CD4-positive, alpha-beta T cell (primary cell): ENCODE measurements at places on chromosomes 1 and 21.

DNA sequence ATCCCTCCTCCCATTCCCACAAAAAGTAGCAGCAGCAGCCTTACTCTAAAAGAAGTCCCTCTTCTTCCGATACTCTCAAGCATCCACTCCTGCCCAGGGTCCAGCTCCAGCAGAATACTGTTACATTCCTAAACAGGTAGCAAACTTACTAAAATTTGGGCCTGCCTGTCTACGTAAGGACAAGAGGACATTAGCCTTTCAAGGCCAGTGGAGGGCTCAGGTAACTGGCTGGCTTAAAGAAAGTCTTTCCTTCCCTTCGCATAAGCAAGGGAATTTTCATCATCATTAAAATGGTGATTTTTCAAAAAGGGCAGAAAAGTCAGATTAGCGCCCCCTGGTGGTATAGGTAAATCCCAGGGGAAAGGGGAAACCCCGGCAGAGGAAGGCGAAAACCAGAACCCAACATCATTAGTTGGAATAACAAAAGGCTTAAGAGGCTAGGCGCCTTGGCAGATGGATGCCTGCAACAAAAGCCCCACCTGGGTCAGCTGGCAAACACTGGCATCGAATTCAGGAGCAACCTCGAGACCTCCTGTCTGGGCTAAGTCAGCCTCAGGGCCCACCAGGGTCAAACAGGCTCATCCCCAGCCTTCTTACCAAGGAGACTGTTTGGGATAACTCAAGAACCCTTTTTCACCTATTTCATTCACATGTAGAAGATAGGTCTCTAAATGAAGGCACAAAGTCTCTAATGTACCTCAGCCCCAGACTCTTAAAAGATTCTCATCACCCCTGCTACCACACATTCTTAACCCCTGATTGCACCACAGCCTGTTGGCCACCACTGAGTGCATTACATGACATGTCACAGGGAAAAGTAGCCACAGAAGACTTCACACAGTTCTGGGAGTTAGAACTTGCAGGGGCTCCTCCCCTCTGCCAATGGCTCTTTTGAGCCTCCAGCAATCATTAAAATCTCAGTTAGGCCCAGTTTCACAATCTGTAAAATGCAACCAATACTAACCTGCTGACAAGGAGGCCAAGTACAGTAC is 36.7 kb downstream of the ERI3 start:
- DNase-seq, result no peak

GRCh38 chr1:48846441-48846840 is 69.8 kb upstream of the BEND5 start:
- DNase-seq, result no peak

DNA sequence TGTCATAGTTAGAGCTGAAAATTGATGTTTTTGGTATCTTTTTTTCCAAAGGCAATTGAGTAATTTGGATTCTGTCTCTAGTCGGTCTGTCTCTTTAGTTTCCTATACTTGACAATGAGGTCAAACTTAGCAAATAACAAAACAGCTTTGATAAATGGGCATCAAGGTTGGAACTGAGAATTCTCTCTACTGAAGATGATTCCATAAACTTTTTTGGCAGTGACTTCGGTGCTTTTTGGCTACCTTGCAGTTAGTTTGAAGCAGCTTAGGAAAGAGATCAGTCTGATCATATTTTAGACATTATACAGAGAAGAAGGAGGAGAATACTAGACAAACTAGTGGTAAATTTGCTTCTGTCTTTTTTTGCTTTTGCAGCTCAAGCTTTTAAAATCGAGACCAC is 559 bp downstream of the VCAM1 start:
- no peak for DNase-seq

- DNase-seq, result peak; percentile 24
Observed at GRCh38 chr1:52502789-52503188, 50.1 kb downstream of the TUT4 start.

DNA sequence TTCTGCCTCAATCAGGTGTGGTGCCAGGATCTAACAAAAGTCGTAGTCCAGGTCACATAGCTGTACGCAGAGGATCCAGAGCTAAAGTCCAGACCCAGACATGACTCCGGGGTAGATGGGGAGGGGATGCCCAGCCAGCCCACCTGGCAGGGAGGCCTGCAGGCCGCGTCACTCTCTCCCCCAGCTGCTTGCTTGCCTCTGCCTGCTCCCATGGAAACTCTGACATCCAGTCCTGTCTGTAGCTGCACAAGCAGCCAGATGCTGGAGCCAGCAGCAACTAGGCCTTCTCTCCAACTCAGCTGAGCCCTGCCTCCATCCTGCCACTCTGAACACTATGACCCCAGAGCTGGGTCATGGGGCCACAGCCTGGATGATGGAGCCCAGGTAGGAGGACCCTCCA is 8.1 kb downstream of the COL8A2 start:
- no peak for DNase-seq

GRCh38 chr1:204320382-204320804 is 39.3 kb downstream of the PLEKHA6 start:
- DNase-seq, result no peak

GRCh38 chr1:45501505-45501859 is 1.4 kb downstream of the MMACHC start:
- no peak for DNase-seq

GRCh38 chr1:111030590-111030989 is 66.9 kb upstream of the LRIF1 start:
- peak; percentile 79 for DNase-seq

DNA sequence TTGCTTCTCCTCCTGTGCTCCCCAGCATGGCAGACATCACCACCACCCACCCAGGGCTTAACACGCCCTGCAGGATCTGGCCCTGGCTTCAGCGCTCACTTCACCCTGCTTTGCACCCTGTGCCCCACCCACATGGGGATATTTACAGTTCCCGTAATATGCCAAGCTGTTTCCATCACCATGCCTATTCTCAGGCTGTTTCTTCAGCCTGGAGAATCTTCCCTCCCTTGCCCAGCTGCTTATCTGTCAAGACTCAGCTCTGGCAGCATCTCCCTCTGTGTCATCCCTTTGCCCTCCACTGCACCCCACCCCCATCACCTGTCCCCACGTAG is 3.6 kb upstream of the AHCYL1 start:
- no peak for DNase-seq

DNA sequence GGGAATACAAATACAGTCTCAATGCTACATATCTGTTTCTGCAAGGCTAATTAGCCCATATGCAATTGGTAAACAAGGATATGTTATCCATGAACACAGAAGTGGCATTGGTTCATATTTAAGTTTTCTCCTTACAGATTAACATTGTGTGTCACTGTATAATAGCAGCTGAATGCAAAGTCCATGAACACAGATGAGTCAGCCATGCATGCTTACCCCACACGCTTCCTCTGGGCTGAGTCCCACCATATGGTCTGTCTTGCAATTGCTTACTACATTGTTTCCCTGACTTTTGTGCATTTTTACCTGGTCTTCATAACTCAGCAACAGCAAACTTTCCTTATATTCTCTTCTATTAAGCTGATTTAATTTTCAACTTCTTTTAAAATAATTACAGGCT is 41.5 kb upstream of the TSNAX start:
- DNase-seq, result no peak

DNA sequence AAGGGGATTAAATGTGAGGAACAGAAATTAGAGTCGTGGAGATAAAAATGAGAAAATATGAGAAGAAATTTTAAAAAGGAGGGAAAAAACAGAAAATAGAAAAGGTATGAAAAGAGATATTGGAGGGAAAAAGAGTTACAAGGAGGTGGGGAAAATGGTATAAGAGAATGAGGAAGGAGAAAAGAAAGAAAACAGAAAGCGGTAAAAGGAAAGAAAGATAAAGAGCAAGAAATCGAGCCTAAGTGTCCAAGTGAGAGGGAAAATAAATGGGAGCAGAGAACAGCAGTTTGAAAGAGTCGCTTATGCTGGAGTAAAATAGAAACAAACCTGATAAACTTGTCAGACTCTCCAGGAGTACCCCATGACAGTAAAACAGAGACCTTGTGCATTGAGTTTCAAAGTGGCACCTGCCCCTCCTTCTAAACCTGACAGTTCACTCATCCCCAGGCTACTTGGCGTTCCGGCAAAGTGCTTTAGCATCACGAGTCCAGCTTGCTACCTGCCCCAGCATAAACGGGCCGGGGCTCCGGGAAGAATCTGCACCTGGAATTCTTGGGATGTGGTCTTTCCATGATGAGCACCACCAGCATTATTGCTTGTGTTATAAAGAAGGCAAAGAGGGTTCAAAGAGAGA is 585 bp downstream of the NEGR1 start:
- DNase-seq, result no peak

GRCh38 chr21:42358937-42359336 is 7.4 kb downstream of the TFF1 start:
- no peak for DNase-seq

DNA sequence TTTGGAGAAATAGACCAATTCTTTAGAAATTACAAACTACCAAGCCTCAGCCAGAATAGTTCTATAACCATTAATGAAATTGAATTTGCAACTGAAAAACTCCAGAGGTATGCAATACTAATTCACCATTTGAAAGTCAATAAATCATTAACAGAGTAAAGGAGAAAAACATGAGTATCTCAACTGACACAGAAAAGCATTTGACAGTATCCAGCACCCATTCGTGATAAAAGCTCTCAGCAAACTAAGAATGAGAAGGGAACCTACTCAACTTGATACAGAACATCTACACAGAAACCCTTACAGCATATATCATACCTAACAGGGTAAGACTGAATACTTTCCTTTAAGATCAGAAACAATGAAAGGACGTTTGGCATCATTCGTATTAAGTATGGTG is 54.3 kb downstream of the ST6GALNAC5 start:
- no peak for DNase-seq

DNA sequence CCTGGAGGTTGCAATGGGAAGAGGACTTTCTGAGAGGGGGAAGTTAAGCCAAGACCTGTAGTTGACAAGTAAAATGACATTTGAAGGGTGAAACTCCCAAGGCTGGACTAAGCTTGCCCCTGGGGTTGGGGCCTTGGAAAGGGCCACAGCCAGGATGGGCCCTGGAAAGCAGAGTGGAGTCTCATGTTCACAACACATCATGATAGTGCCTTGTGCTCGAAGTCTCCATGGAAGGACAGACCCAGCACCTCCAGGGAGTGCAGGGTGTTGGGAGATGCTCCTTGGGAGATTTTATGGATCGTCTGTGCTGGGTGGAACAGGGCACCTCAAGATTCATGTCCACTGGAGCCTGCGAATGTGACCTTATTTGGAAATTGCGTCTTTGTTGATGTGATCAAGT is 55.6 kb upstream of the ACTRT2 start:
- DNase-seq, result no peak

- no peak for DNase-seq
Observed at GRCh38 chr1:156898161-156898566, 4.6 kb downstream of the PEAR1 start.

DNA sequence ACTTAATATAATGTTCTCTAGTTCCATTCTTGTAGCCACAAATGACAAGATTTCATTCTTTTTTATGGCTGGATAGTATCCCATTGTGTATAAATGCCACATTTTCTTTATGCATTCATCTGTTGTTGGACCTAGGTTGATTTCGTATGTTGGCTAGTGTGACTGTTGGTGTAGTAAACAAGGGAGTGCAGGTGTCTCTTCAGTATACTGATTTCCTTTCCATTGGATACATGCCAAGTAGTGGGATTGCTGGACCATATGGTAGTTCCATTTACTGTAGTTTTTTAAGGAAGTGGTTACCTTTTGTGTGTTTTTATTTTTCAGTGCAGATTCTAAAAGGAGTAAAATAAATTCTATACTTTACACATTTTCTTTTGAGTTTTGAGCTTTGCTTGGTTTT is 5.7 kb downstream of the PARK7 start:
- DNase-seq, result no peak

DNA sequence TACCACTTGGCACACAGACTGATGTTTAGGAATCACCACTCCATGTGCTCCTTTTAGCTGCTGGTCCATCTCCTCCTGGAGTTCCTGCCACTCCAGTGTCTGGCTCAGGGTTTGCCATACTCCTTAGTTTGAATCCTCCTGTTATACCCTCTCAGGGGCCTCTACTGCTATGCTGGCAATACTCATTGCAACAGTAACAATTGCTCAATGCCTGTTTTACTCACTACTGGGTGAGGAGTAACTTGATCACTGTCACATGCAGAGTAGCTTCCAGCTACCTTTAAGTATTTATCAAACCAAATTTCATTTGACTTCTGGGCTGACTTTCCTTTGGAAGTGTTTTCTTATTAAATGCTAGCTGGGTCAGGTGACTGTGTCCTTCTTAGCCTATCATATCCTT is 107.2 kb upstream of the WLS start:
- DNase-seq, result no peak

GRCh38 chr1:10522322-10522860 is 47.6 kb downstream of the PEX14 start:
- no peak for DNase-seq

GRCh38 chr1:178189814-178190213 is 95.9 kb downstream of the RASAL2 start:
- no peak for DNase-seq

- no peak for DNase-seq
Observed at GRCh38 chr1:185464777-185465176, 147.7 kb upstream of the IVNS1ABP start.

DNA sequence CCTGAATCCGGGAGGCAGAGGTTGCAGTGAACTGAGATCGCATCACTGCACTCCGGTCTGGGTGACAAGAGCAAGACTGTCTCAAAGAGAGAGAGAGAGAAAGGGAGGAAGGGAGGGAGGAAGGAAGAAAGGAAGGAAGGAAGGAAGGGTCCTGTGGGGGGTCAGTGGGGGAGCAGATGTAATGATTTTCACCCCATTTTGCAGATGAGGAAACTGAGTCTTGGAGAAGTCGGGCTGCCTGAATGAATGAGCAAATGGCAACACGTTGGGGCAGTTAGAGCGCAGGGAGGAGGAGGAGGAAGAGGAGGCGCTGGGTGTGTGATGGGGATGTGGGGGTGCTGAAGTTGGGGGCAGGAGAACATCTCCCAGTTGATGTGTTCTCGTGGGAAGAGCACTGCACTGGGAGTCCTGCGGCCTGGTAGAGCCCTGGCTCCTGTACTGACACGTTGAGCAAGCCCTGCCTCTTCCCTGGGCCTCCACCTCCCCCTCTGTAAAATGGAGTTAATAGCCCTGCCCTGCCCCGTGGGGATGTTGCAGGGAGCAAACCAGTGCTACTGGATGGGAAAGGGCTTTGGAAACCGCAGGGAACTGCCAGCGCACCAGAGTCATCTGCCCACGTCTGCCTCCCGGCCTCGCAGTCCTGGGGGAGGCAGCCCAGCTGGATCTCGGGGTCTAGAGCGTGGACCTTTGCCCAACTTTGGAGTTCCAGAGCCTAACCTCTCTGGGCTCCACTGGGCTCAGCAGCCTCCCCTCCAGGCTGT is 103.2 kb upstream of the CASZ1 start:
- no peak for DNase-seq

GRCh38 chr1:204483791-204484190 is 10.8 kb downstream of the PIK3C2B start:
- no peak for DNase-seq
